ENCODE measurements at places on chromosomes 5 and 9.

DNA sequence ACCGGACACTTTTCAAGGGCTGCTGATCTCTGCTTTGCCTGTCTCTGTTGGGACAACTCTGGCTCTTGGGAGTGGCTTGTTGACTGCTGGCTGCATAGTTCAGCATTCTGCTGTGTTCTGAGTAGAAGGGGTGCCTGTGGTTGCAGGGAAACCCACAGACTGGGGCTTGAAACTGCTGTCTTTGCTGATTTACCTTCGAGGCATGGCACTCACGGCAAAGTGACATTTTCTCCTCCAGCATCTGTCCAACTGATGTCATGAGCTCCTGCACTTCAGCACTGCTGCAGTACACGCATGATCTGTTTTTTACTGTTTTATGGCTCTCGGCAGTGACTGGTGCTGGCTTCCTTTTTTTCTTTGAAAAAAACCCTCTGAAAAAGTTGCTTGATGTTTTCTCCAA lies 69.2 kb downstream of the SPATA31D1 start:
- no peak for DNase-seq

DNA sequence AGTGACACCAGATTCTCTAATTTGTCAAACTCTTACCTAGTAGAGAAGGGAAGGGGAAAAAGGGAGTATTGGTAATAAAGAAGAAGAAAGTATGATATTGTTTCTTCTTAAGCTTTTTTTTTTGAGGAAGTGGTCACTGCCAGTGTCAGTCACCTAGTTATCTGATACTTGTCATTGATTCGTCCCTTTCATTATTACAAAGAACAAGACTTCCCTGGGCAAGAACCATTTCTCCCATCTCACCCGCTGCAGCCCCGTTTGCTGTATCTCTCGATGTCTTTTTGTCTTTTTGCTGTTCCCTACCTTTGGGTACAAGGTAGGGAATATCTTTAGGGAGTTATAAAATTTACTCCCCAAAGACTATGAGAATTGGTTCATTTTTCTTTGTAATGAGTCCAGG lies 249.0 kb downstream of the ARHGAP26 start:
- DNase-seq = no peak

GRCh38 chr5:96720408-96720807 lies 58.2 kb downstream of the CAST start:
- no peak for DNase-seq

GRCh38 chr5:71830681-71831539 lies 111.8 kb downstream of the CARTPT start:
- DNase-seq = peak; percentile 93

DNA sequence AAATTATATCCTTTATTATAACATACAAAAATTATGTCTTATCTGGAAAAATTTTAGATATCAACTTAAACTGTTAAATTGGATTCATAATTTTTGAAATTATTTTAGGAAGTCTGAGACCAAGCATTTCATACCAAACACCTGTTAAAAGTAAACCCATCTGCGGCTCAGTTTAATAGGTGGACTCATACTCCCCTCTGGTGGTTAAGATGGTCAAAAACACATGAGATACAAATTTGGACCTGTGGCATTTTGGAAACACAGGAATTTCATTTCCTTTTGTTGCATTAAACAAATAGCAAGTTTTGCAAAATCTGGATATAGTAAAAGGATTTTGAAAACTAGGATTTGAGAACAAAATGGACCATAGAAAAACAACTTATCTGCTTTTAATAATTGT lies 53.7 kb downstream of the RGMB start:
- no peak for DNase-seq

DNA sequence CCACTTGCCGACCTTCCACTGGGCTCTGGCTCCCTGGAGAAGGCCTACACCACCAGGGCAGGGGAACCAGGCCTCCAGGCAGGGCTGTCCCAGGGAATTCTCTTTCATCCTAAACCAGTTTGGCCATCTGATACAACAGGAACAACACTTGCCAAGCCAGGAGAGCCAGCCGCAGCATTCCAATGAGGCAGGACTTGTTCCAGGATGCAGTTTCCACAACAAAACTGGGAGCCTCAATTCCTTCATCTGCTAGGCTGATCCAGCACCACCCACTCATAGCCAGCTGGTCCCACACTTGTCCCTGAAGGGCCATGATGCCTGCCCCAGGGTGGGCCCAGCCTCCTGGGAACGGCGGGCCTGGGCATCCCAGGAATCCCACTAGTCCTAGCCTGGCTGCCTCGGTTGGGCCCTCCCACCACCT lies 26.0 kb downstream of the BICD2 start:
- DNase-seq = peak; percentile 87

GRCh38 chr9:111944241-111944866 lies 47.7 kb downstream of the UGCG start:
- DNase-seq = no peak

- DNase-seq = no peak
Measured at GRCh38 chr9:128078504-128079434, 10.7 kb downstream of the SLC25A25 start.
